ENCODE measurements at places on chromosomes 5 and 9. TPM values are rescaled to one million over a fixed set of nuclear protein-coding genes. Genes with fewer than 3 reads are reported as not detected.

PCDHB4 gene
- total RNA-seq: 0.06 TPM

C7 gene
- total RNA-seq: not detected

LHX6 gene
- 3.1 TPM for total RNA-seq

CBY3 gene
- not detected for total RNA-seq

DDX4 gene
- not detected for total RNA-seq

ARSI gene
- total RNA-seq: 30.6 TPM

SLC4A9 gene
- total RNA-seq: 0.02 TPM

FYB1 gene
- 11.5 TPM for total RNA-seq

LCN15 gene
- not detected for total RNA-seq

TAF11L14 gene
- total RNA-seq: not detected

TERT gene
- 2.9 TPM for total RNA-seq
